ENCODE measurements at places on chromosomes 3 and 15. TPM values are rescaled to one million over a fixed set of nuclear protein-coding genes. Genes with fewer than 3 reads are reported as not detected.

RAB7A gene
- total RNA-seq = 98.8 TPM

PLAAT1 gene
- not detected for total RNA-seq

CALML4 gene
- total RNA-seq = 6.8 TPM

MST1R gene
- 0.15 TPM for total RNA-seq

CCR5 gene
- total RNA-seq = 0.22 TPM

SLC22A13 gene
- 0.35 TPM for total RNA-seq

SEMA6D gene
- 2.9 TPM for total RNA-seq

HIGD2B gene
- total RNA-seq = 0.24 TPM

C2CD4A gene
- 0.53 TPM for total RNA-seq

All from right lobe of liver (tissue), 6 donors.